ENCODE measurements at places on chromosomes 1 and 21.

DNA sequence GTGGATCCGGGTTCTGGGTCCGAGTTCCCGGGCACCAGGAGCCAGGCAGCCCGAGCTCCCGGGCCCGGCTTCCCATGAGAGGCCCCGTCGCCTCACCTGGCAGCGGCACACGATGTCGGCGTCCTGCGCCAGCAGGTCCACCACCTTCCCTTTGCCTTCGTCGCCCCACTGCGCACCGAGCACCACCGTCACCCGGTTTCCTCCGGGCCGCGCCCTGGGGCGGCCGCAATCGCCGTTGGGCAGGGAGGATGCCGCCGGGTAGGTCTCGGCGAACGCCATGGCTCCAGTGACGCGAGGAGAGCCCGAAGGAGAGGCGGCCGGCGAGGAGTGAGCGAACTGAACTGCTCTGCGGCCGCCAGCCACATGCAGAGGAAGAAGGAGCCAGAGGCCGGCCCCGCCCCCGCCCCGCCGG lies at the start of gene ADSS2:
Gene ADSS2, minus strand, starts transcription at position 371 of the 412 bp plus-strand sequence. Its CDS starts 92 bp downstream, at position 279.
- DNase-seq, result no peak

GRCh38 chr1:64861611-64862010 lies 104.7 kb downstream of the JAK1 start:
- DNase-seq, result no peak

DNA sequence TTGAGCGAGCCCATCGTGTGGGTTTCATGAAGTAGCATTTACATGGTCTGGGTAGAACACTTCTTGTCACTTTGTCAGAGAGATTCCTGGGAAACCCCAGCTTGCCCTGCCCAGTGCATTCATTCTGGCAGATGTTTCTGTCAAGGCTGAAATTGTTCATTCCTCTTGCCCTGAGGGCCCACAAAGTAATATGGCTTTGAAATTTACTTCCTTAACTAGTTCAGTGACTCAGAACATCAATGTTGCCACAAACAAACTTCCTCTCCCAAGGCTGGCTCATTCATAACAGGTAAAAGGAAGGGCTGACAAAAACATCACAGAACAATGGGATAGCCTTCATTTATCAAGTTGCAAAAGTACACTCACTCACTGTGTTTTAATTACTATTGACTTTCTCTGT lies 5.0 kb upstream of the KIAA0040 start:
- DNase-seq, result no peak

- no peak for DNase-seq
Measured at GRCh38 chr1:30663596-30664091, 59.7 kb downstream of the MATN1 start.

DNA sequence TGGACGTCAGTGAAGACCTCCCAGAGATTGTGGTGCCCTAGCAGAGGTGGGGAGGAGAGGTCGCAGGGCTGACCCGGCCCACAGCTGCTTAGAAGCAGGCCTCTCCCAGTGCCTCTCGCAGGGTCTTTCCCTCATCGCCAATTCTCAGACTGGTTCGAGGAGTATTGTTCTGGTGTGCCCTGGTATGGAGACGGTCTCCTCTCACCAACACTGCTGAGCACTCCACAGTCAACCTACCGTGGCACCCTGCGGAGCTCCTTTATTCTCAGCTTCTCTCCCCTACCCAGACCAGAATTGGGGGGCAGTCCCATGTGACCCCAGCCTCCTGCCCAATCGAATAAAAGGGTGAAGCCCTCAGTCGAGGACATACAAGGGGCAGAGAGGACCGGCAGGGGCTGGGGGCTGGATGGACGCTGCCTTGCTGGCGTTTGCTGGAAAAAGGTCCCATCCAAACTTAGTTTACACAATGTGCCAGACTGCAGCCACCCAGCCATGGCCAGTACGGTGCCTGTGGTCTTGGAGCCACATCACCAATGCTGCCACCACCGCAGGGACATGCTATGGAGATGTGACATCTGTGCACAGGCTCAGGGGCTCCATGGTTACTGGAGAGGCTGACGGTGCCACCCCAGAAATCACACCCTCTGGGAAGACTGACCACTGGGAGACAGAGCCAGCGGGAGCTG lies 80.8 kb downstream of the STUM start:
- DNase-seq, result no peak

GRCh38 chr1:114209971-114210370 lies 56.3 kb upstream of the SYT6 start:
- no peak for DNase-seq

GRCh38 chr21:40595806-40596205 lies 251.2 kb downstream of the DSCAM start:
- DNase-seq, result no peak
